Stimulated activated CD4-positive, alpha-beta T cell treated with anti-CD3 and anti-CD28 coated beads, Interleukin-12 subunit alpha, Interleukin-12 subunit beta, amount 100 ng/mL, for 48 hours (primary cell): ENCODE measurements at places on chromosomes 5 and 9.

DNA sequence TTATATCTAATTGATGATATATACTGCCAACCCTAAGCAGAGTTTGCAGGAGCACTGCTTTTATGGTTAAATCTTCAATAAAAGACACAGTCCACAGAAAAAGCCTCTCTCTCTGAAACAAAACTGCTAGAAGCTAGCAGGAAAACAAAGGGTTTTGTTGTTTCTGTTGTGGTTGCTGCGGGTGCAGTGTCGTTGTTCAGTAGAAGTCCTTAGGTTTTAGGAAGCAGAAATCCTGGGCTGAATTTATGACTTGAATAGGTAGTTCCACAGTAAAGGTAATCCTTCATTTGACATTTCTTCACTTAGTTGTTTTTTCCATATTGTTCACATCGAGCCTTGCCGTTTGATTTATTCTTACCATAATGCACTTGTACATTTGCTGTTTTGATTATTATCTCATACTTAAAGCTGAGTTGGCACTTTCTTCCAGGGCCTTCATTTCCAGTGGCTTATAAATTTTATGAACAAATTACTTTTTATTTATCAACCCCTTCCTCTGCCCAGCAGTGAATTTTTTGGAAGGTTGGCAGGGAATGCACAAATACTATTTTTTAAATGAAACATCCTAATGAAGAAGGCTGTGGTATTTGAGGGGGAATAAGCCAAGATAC is 209.6 kb upstream of the SLC30A5 start:
- no peak for DNase-seq

DNA sequence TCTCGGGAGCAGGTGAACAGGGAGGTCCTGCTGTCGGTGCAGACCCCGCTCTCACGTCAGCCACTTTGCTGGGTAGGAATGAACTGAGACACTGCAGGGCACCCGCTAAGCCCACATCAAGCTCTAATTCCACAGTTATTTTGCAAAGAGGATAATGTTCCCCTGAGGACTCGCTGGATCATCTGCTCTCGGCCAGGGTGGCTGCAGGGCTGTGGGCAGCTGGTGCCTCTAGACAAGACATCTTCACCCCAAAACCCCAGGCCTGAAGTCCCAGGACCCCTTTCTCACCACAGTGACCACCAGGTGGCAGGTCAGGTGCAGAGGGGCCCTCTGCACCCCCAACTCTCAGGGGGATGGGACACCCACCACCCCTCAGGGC is 135.1 kb upstream of the PPP1R26 start:
- no peak for DNase-seq

GRCh38 chr9:87387351-87388011 is 110.2 kb upstream of the DAPK1 start:
- DNase-seq = no peak

- DNase-seq = no peak
Measured at GRCh38 chr5:66967826-66968262, 228.8 kb downstream of the CD180 start.

DNA sequence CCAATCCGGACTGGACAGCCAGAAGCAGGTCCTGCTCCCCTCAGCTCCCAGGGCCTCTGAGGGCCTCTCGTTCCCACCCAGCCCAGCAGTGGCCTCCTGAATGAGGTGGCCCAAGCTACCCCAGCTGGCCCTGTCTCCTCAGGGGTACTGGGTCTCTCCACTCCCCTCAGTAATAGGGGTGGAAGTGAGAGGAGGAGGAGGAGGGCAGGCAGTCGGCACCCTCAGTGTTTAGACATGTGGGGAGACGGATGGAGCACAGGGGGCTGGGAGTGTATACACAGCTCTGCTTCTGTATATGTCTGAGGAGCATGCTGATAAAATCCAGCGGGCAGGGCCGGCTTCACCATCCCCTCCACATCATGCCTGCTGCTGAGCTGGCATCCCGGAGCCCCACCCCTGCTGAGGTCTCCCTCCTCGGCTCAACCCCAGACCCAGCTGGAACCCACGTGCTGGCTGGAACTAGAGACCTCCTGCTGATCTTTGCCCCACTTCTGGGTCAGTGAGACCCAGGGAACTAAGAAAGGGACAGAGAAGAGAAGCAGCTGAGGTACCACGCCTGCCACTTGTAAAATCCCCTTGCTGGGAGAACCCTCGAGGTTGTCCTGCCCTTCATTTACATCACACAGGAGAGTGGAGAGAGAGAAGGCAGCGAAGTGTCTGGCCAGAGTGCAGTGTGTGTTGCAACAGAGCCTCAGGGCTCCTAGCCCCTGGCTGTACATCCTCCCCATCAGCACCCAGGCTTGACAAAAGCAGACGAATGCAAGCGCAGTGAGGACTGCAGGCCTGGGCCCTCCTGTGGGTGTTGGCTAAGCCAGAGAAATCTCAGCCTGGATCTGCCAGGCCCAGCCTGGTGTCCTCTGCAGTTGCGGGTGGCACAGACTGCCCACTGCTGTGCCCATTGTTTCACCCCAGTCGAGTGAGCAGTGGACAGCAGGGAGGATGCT is 77.5 kb downstream of the PSD2 start:
- DNase-seq = no peak

DNA sequence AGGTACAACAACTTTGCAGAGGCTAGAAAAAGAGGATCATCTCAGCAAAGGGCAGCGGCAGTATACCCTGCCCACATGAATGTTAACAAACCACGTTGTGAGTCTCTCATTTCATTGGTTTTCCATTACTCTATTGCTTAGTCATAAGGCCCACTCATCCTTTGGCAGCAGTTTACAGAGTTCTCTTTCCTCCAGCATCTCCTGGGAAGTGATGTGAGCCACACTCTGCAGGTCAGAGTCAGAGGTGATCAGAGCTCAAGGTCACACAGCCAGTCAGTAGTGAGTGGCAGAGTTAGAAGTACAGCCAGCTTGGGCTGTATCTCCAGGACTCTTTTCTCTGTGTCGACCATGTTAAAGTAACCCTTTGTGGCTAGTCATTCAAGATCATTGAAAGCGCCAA is 599.6 kb upstream of the GRAMD2B start:
- no peak for DNase-seq

- no peak for DNase-seq
Measured at GRCh38 chr5:150500905-150501304, 7.0 kb upstream of the NDST1 start.

DNA sequence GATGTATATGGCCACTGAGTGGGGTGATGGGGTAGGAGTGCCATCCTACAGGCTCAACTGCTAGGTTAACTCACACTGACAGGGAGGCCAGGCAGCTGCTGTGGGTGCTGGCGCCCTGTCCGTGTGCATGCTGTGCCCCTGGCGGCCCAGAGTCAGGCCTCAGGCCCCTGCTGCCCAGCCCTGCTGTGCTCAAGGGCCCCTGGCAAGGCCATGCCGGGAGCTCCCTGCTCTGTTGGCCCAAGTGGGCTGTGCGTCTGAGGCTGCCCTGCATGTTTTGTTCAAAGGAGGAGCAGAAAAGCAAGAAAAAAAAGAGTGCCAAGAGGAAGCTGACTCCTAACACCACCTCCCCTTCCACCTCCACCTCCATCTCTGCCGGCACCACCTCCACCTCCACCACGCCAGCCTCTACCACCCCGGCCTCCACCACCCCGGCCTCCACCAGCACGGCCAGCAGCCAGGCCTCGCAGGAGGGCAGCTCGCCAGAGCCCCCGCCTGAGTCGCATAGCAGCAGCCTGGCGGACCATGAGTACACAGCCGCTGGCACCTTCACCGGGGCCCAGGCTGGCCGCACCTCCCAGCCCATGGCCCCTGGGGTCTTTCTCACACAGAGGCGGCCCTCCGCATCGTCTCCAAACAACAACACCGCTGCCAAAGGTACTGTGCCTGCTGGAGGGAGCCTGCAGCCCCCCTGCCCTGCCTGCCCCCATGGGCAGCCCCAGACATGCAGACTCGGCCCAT is 100.1 kb downstream of the PHF2 start:
- no peak for DNase-seq

- DNase-seq = no peak
Measured at GRCh38 chr9:129932303-129933151, 97.3 kb downstream of the USP20 start.

GRCh38 chr5:180670586-180671359 is 21.4 kb upstream of the FLT4 start:
- DNase-seq = peak; percentile 40

DNA sequence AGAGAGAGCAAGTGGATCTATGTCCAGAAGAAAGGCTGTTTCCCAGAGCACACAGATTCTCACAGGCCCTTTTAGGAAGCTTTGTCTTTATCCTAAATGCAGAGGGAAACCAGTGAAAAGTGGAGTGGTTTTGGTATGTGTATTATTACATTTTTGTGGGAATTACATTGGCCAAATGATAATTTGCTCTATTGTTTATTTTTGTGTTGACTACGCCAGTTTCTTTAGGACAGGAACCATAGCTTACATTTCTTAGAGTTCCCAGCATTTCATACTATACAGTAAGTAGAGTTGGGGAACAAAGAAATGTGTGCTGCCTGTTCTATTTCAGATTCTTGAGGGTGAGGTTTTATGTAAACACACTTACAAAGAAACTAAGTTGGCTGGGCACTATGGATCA is 29.4 kb upstream of the SPATA31D4 start:
- DNase-seq = no peak

- no peak for DNase-seq
Measured at GRCh38 chr9:71764891-71765290, 3.4 kb downstream of the CEMIP2 start.

- DNase-seq = no peak
Measured at GRCh38 chr9:27003426-27004077, 1.9 kb downstream of the LRRC19 start.

DNA sequence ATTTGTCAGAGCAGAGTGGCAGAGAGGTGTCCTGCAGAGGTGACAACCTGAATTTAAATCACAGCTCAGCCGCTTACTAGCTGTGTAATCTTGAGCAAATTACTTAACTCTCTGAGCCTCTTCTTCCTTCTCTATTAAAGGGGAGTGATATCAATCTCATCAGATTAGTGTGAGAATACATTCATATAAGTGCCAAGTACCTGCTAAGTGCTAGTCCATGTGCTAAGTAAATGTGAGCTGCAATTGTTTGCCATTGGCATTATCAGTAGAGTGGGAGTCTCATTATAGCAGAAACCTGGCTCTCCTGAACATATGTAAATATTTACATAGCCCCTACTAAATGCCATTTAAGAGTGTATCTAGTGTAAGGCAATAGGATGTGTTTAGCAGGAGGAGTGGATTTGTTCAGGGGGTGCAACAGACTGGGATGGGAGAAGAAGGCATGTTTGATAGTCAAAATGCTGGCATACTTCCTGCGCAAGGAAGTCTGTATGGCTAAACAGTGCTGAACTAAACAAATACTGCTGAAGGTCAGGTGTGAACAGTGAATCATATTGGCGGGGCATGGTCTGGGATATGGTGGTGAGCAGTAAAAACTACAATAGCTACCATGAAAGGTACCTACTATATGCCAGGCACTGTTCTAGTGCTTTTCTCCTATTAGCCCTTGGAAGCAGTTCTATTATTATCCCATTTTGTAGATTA is 74.5 kb downstream of the F2RL2 start:
- no peak for DNase-seq

- DNase-seq = no peak
Measured at GRCh38 chr5:129770024-129770820, 22.3 kb downstream of the MINAR2 start.

DNA sequence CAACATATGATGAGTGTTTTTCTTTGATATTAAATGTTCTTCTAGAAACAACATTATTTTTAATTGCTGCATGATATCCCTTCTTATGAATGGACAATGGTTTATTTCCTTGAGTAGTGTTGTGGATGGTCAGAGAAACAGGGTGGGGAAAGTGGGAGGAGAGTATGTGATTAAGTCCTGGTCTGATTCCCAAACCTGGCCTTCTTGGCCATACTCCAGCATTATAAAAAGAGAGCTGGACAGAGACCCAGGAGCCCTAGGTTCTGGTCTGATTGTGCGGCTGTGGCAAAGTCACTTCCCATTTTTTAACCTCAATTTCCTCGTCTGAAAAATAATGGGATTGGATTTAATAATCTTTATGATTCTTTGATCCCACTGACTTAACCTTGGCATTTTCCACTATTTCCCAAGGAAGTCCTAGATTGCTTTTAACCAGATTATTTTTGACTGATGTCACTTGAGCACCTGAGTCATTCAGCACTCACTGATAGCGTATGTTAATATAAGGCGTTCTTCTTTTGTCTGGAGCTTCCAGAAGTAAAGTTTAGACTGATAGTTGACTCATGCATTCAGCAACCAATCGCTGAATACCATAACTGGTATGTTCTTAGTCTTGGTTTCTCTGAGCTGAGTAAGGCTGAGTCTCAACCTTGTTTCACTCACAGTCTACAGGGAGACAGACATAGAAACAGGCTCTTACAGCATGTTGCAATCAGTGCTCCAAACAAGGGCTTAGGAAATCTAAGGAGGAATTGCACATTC is 26.2 kb downstream of the OSMR start:
- DNase-seq = no peak

DNA sequence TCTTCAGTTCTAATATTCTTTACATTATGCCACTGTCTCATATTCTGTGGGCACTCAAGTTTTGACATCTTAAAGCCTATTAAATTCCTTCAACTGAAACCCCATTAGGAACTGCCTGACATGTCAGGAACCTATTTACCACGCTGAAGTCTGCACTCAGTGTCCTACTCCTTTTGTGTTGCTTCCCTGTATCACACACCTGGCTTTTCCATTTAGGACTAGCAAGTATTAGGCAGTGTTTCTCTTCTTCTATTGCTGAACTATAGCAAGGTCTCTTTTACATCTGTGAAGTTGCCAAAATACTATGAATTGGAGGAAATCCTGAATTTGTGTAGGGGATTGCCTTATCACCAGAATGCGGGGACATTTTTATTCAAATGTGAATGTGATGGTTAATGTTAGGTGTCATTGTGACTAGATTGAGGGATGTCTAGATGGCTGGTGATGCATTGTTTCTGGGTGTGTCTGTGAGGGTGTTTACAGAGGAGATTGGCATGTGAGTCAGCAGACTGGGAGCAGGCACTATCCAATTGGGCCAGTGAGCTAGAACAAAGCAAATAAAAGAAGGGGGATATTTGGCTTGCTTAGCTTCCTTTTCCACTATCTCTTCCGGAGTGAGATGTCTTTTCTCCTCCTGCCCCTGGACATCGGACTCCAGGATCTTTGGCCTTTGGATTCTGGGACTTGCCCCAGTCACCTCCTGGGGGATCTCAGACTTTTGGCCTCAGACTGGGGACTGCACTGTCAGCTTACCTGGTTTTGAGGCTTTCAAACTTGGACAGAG is 21.2 kb upstream of the VCAN start:
- DNase-seq = no peak

- no peak for DNase-seq
Measured at GRCh38 chr9:111442360-111443027, 41.7 kb downstream of the ECPAS start.

DNA sequence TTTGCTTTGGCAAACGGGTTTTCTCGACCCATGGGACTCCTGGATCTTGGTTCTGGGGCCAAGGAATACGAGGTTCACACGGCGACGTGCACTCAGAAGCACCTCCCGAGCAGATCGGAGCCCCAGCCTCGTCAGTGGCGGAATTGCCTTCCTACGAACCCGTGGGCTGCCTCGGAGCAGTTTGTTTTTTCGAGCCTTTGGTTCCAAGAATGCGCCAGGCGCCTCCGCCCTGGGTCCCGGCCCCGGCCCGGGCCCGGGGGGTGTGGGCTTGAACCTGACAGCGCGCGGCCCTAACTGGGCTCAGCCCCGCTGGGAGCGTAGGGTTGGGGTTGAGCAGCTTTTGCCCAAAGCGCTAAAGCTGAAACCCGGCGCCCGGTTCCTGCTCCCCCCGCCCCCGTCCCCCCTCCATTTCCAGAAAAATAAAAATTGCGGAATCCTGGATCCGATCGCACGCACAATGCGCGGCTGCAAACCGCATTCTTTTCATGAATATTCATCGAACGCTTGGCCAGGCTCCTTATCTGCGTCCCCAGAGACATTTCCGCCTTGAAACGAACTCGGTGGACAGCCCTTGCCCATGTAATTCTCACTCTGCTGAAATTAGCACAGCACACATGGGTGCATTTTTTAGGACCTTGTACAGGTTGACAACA is 1.0 kb downstream of the BASP1 start:
- no peak for DNase-seq
